Osteoblast (primary cell): ENCODE measurements at places on chromosomes 3 and 15. TPM values are rescaled to one million over a fixed set of nuclear protein-coding genes. Genes with fewer than 3 reads are reported as not detected.

TUSC7 gene
- total RNA-seq = not detected in 2 replicates

- DNase-seq = no peak
These were observed 36.2 kb downstream of the FEM1B start for GRCh38 chr15:68313501-68314410.

DNA sequence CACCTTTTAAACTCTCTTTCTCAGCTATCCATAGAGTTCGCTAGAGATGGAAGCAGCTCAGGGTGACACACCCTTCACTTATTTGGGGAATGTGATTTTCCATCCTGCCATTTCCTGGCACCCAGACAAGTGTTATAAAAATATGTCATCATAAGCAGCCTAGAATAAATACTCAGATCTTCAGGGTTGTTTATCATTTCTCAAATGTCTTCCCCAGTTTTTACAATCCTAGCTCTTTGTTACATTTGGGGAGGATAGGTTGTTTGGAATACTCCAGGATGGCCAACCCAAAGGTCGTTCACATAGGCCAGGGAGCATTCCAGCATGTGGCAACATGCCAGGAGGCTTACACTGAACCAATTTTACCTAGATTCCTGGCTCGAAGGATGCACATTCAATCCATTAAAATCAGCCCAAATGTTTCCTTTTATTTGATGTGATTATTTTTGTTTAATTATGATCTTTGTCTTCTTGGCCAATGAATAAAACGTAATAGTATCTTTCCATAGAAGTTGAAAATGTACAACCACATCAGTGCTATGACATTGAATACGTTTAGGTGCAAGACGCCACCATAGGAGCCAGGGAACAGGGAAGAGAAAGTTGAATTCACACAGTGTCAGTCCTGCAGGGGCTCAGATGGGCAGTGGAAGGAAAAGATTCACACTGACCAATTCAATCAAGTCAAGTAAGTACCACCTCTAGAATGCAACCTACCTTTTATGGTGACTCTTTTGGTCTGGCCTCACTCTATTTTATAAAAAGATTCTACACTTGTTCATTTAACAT is 537.7 kb upstream of the MDFIC2 start:
- peak; percentile 23 for DNase-seq

ITIH1 gene
- not detected in 2 replicates for total RNA-seq

- DNase-seq = no peak
These were observed 44.9 kb upstream of the SGO1 start for GRCh38 chr3:20230954-20231353.
